ENCODE measurements at places on chromosomes 3 and 15.

DNA sequence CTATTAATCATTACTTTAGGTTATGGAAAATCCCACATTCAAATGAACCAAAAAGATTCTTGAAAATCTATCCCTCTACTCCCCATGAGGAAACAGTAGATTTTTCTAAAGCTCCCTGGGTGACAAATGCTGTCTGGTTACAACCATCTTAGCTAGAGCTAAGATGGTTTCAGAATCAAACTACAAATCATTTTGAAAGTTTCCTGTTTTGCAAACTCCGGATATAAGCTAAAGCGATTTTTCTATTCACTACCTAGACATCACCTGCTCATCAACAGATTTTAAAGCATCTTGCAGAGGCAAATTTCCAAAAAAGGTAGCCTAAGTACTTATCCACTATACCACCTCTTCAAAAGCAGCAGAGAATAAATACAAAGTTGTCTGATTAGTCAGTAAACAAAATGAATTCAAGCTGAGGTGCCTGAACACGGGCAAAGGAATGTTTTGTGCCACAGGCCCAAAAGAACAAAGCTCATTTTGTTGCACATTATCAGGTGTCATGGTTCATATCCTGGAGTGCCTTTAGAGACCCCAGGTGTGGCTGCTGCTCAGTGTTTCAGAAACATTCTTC is 204.9 kb downstream of the TNIK start:
- no peak for DNase-seq

- DNase-seq, result no peak
Observed at GRCh38 chr3:153130312-153130977, 31.6 kb upstream of the RAP2B start.

DNA sequence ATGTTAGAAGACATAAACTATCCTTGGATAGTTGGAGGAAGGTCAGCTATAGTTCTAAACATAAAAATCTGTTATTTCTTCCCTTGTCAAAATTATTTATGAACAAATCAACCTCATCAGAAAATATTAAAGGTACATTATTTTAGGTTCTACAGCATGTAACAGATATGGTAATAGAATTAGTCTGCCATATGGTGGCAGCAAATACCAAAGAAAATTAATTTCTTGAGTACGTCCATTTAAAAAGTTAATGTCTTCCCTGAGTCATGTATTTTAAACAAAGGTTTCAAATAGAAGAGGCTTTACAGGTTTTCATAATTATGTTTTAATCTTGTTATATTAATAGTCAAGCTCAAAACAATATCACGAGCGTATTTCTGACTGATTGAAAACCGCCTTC is 17.9 kb upstream of the ANKRD28 start:
- DNase-seq, result peak; percentile 5

- DNase-seq, result no peak
Observed at GRCh38 chr3:186123012-186123411, 14.1 kb upstream of the ETV5 start.

- no peak for DNase-seq
Observed at GRCh38 chr3:46303240-46303639, 50.7 kb upstream of the CCR2 start.

GRCh38 chr15:39804026-39804425 is 21.4 kb upstream of the FSIP1 start:
- peak; percentile 91 for DNase-seq

- DNase-seq, result no peak
Observed at GRCh38 chr3:105593315-105593714, 226.6 kb downstream of the ALCAM start.

DNA sequence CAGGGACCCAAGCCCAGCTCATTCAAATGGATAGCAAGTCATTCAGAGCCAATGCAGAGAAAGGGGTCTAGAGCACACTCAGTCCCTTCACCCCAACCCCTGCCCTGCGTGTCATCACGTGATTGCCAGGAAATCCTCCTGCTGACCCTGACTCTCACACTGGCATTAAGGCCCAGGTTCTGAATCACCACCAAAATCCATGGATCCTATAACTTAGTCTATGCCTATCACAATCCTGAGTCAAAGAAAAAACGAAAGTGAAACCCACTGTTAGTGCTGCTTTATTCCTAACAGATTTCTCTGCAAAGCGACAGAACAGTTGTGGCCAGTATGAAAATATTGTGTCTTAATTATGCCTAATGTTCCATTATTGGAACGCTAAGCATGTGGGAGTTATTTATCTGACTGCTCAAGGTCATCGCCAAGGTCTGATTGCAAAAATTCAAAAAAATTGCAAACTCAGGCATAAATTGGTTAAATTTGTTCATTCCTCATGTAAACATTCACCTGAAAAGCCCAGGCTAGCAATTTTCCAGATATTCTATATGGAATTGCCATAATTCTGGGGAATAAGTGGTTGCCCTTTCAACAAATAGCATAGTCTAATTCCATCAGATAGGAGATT is 108.7 kb upstream of the EIF1B start:
- DNase-seq, result no peak

- DNase-seq, result peak; percentile 85
Observed at GRCh38 chr3:189267981-189268613, 96.3 kb downstream of the TPRG1 start.

DNA sequence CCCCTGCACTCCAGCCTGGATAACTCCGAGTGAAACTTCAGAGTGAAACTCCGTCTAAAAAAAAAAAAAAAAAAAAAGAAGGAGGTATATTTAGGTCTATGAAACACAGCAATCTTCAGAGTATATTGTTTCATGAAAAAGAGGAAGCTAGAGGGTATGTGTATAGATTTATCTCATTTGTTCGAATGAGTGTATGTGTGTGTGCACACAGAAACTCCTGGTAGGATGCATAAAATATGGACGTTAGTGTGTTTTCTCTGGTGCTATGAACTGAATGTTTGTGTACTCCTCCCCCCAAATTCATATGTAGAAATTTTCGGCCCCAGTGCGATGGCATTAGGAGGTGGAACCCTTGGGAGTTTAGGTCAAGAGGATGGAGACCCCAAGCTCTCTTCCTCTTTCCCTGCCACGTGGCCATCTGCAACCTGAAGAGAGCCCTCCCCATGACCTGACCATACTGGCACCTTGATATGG is 98.6 kb upstream of the KLF13 start:
- no peak for DNase-seq

DNA sequence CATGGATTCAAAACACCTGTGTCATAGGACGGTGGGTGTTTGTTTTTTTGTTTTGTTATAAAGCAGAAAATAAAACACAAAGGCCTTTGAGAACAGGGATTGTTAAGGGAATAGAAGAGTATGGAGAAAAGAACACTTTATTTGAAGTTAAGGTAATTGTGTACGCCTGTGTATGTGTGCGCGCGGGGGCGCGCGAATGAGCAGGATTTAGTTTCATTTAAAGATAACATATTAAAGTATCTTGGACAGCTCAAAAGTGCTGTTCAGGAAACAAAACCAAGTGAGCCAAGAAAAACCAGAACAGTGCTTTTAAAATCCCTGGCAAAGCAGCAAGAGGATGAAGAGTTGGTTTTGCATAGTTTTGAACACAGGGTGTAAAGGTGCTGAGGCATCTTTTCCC is 1.9 kb downstream of the CPNE4 start:
- DNase-seq, result no peak

GRCh38 chr3:185702262-185703225 is 116.4 kb downstream of the SENP2 start:
- no peak for DNase-seq

GRCh38 chr15:31486506-31486905 is 159.9 kb downstream of the KLF13 start:
- no peak for DNase-seq

DNA sequence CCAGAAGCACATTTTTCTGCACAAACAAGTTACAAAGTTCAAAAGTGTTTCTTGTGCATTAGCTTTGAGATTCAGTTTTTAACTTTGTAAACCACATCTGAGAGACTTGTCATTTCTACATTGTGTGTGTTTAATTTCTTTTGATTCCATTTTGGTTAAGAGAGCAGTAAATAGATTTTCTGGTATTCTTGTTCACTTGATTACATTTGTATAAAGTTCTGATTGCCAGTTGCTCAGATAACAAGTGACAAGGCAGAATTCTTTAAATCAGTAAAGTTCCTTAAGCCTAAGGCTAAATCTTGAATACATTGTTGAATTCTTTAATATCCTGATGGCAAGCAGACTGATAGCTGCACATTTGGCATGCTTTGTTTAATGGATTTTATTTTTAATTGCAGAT is 3.1 kb upstream of the FBXO22 start:
- no peak for DNase-seq

DNA sequence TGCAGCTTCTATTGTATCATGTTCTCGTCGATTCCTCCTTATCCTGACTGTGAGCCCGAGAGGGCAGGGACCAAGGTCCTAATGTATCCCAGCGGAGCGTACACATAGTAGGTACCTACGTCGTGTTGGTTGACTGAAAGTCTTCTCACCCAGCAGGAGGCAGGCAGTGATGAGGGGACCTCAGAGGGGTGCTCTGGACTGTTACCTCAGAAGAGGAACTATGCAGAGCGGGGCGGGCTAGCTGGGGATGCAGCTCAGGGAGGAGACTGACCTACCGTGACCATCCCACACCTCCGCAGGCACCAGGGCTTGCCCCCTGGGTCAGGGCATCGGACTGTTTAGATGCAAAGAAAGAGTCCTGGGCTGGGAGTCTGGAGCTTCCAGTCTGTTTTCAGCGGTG is 11.4 kb downstream of the CHAC1 start:
- no peak for DNase-seq

GRCh38 chr3:117302428-117302827 is 592.8 kb downstream of the TUSC7 start:
- no peak for DNase-seq

DNA sequence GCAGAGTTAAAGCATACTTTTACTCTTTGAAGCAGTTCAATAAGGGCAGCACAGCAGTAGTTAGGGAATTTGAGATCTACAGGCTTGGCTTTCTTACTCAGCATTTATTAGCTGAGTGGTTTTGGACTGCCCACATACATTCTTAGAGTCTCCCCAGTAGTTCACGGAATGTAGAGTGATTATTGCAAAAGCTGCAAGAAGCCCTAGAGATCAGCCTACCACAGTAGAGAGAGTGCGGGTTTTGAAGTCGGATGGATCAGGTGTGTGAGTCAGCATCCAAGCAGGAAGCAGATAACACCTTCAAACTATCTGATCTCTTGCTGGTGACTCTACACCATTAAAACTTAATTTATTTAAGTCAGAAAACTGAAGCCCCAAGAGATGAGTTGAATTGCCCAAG is 171.9 kb downstream of the SYNPR start:
- DNase-seq, result peak; percentile 44

- DNase-seq, result no peak
Observed at GRCh38 chr15:90957031-90957790, 2.5 kb downstream of the RCCD1 start.

DNA sequence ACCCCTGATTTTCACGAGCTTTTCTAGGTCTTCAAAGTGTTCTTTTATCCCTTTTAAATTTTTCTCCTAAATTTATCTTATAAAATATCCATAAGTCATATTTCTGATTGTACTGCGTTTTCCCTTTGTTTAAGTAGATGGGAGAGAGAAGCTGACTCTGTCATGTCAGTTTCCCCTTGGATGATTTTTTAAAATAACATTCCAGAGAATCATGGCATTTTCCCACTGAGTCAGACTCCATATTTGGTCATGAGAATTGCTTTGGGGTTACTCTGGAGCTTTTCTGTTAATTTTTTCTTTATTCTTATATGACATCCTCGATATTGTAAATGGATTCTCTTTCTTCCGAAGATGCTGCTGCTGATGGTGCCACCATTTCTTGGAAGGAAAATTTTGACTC is 28.6 kb upstream of the UMPS start:
- DNase-seq, result no peak

DNA sequence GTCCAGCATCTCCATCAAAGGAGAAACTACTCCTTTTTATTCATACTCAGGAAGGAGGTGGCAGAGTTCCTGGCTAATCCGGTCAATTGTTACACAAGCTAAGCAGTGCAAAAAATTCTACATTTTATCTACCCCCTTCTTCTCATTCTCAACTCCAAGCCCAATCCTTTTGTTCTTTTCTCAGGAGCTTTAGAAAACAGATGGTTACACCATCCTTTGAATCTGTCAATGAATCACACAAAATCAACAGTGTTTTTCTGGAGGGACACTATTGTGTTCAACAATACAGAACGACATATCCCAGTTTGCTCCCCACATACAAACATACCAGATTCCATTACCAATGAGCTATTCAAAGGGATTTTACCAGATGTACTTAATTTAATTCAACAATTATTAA is 362.1 kb downstream of the MAGI1 start:
- DNase-seq, result no peak

DNA sequence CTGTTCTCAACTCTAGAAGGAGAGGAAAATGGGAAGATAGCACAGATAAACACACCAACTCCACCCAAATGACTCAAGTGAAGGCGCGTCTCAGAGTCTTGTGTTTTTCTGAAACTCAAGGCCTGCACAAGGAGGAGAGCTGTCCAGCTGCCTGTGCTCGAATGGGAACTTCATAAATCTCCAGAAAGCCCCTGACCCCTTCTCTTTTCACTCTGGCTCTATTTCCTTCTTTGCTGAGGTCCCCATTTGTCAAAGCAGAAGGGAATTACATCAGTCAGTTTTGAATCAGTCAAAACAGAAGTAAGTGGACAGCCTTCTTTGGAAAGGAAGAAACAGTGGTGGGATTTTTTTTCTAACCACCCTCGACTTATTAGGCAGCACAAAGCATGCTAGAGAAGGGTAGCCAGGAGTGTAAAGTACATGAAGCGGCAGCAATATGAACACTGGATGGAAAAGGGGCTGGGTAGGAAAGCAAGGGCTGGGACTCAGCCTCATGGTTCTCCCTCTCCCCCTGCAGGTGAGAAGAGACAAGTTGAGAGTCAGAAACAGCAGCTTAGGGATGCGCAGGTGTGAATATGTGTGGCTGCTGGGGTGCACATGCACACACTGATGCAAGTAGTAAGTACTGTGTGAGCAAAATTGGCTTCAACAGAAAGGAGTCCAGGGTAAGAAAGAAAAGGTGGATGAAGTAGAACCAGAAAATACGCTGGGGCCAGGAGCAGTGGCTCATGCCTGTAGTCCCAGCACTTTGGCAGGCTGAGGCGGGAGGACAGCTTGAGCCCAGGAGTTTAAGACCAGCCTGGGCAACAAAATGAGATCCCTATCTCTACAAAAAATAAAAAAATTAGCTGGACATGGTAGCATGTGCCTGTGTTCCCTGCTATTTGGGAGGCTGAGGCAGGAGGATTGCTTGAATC is 36.6 kb upstream of the MAGEF1 start:
- DNase-seq, result no peak
